ENCODE measurements at places on chromosomes 13 and 19. TPM values are rescaled to one million over a fixed set of nuclear protein-coding genes. Genes with fewer than 3 reads are reported as not detected.

The TTC9B gene
- 1.7 TPM for total RNA-seq

The TMEM238 gene
- total RNA-seq, result 0.71 TPM

The POLR1G gene
- 11.7 TPM for total RNA-seq

DNA sequence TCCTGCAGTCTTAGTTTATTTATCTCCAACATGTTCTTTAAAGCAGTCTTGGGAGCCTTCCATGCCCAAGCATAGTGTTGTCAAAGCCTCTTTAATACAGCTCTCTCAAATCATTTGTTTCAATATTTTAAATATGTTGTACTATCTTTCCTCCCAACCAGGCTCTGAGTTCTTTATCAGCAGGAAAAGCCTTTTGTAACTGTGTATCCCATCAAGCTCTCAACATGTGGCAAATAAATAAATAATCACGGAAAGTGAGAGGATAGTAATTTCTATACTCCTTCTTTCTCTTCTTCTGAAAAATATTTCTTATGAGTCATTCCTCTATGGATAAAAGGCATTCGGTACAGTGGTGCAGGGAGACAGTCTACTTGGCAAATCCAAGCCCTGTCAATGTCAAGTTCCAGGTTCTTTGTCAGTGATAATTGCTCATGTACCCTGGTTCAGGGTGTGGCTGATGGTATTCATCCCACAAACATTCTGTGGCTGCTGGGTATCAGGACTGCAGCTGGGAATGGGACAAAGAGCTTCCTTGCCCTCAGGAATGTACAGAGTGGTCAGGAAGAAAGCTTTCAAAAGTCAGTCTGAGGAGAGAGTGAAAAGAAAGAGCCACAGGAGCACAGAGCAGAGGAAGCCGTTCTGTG is 384.3 kb downstream of the EFNB2 start:
- DNase-seq, result no peak

DNA sequence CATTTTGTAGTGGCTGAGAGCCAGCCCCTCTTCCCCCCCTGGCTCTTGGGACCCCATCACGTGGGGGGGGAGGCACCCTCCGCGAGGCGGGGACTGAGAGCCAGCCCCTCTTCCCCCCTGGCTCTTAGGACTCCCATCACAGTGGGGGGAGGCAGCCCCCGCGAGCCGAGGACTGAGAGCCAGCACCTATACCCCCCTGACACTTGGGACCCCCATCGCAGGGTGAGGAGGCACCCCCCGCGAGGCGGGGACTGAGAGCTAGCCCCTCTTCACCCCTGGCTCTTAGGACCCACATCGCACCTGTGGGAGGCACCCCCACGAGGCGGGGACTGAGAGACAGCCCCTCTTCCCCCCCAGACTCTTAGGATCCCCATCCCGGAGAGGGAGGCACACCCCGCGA is 2426.5 kb upstream of the PCDH20 start:
- no peak for DNase-seq

GRCh38 chr19:18651733-18652132 is 14.9 kb downstream of the KLHL26 start:
- DNase-seq, result no peak
